IPS-NIHi11 (cell line): ENCODE measurements at places on chromosomes 7 and 10.

DNA sequence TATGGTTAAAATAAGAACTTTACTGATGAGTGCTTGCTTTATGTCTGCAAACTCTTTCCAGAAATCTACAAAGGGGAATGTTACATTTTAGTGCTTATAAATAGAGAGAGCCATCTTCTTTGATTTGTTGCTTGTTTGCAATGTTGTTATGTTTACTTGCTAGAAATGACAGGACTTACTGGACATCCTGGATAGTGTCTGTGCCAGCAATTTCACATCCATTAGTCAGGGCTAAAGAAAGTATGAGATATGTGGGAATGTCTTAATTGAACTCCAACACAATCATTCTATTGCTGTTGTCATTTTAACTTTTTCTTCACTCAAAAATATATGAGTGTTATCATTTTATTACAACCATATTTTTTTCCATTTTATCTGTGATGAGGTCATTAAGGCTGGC, 453.2 kb downstream of the TNS3 start:
- DNase-seq, result no peak

DNA sequence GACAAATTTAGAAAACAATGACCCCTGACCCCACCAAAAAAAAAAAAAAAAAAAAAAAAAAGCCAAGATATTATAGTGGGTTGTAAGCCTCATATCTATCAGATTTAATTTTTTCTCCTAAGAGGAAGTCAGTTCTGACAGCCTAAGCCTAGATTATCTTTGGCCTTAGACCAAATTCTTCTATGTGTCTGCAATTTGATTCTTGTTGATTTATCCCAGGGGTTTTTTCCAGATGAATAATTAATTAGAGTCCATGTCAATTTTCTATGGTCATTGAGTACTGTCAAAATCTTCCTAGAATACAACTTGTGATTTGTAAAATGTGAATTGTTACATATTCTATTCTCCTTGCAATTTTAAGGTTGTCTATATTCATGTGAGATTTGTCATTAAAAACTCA, 151.6 kb upstream of the CACNA2D1 start:
- DNase-seq, result no peak

DNA sequence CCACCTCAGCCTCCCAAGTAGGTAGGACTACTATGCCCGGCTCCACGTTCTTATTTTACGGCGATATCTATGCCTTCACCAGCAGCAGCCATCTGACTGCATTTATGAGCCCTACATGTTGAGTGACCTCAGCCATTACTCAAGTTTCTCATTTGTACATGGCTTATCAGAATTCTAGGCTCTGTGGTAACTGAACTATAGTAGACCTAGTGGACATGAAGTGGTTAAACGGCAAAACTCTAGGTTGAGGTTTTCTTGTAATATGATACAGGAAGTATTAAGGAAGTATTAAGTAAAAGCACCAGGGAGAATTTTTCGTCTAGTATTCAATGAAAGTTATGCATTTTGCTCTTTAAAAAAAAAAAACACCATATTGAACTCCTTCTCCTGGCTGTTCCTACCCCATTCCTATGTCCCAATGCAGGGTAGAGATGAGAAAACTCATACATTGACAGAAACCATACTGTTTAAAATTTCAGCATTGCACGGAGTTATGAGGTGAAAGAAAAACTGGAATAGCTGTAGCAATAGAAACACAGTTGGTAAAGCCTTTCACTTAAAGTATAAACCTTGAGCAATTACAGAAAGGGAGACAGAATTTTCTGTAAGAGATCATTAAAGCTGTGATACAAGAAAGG, 39.8 kb upstream of the EPC1 start:
- no peak for DNase-seq

- no peak for DNase-seq
Measured at GRCh38 chr10:122468926-122469781, 7.8 kb downstream of the HTRA1 start.

DNA sequence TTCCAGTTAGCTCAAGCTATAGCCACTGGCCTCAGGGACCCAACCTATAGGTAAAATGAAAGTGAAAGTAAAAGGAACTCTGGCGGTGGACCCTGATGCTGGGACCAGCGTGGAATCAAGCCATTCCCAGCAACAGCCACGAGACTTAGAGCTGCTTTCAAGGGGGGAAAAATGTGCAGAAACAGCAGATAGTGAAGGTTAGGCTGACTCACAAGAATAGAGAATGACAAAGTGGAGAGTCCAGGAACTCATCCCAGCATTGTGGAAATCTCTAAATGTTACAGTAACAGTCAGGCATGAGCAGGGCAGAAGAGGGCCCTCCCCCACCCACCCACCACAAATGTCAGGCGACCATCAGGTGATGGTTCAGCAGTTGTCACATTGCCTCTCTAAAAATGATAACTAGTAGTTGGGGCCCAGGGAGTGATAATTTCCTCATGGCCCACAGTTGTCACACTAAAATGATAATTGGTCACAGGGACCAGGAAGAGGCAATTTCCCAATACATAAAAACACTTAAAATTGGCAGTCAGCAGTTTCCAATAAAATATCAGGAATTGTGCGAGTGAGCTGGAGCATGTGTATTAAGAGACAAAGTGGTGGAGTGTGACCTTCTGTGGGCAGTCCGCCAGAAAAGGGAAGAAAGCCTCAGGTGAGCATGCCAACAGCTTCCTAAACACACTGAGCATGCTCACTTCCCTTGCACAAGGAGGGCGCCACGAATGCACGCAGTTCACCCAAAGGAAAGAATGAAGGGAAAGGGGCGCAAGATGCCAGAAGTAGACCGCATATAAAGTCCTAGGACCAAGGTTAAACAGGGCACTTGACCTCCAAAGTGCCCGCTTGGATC, 129.8 kb upstream of the PPP1R3A start:
- peak; percentile 8 for DNase-seq

DNA sequence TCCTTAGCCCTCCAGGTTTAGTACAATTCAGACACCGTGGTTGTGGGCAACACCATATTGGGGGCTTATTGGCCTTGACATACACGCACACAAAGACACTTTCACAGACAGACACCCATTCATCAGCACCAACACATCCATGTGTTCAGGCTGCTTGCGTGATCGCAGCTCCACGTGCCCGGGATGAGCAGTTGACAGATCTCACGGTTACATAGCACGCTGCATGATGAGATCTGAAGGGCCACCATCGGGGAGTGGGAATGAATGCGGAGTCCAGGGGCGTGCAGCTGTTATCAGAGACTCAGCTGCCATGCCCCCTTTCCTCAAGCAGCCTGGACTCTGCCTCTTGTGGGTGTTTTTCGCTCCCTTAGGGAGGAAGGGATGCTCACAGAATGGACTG, 285.2 kb downstream of the USP6NL start:
- DNase-seq, result no peak

DNA sequence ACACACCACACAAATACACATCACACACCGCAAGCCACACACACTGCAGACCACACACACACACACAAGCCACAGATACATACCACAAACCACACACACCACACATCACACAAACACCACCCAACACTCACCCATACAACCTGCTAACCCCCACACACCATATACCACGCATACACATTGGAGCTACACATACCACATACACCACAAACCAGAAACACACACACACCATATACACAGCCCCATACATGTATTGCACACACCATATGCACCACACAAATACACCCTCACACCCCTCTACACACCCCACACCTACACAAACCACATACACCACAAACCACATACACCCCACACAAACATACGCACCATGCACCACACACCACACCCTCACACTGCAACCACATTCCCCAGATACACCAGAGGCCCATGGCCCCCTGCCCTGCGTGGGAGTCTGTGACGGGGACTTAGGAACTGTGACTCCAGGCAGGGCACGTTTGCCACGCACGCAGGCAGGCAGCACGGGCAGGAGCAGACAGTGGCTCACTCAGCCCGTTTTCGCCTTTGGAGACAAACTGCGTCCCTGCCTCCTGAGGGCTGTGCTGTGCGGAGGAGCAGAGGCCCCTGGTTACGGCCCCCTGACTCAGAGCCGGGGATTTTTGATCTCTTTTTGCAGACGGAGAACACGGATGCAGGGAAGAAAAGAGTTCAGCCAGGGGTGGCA, 52.6 kb downstream of the TMEM209 start:
- DNase-seq, result peak; percentile 10

DNA sequence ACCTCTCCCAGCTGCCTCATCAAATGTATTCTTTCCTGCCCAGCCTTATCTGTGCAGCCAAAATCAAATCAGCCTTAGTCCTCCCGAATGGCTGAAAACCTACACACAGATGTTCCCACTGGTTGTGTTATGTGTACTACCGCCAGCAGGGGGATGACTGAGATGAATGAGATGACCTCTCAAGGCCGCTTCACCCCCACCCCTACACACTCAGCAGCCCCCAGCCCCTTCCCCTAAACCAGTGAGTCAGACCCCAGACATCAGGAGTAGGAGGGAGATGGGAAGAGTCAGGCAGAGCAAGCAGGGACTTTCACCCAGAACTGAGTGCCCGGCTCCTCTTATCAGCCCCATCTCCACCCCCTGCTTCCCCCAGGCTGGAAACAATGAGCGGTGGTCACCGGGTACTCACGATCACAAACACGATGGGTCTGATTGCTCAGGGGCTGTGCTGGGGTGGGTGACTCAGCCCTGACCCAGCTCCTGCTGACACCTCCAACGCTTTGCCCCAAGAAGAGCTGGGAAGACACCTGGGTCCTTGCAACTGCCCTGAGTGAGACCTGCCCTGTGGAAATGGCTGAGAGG, 6.5 kb upstream of the C10orf105 start:
- peak; percentile 66 for DNase-seq
